ENCODE measurements at places on chromosomes 2 and 18.
A peak's percentile ranks its signal among the peaks of the same experiment; 100 is the strongest.

GRCh38 chr2:201191132-201191875 lies 8.4 kb downstream of the CASP10 start:
- DNase-seq: no peak

DNA sequence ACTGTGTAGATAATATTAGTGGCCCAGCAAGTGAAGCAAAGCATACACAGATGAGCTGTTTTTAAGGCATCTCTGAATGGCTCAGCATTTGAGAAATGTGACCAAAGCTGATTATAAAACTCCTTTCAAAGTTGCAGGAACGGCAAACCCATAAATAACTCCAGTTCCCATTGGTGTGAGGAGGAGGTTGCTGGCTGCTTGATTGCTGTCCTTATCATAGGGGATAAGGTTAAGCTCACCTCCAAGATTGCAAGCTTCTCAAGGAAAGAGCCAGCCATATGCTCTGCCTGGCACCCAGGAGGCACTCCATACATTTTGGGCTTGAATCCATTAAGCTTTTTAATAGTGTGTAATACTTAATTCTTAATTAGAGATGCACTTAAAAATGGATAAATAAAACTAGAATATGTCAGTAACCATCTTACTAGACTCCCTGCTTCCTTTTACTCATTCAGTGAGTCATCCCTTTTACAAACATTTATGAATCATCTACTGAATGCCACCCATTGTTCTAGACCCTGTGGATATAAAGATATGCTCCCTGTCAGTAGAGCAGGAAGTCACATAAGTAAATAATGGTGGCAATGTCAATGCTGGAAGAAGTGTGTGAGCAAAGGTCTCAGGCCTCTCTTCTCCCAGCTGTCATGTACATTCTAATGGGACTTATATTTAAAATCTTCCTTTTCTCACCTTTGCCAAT lies 99.3 kb downstream of the SPATS2L start:
- DNase-seq: no peak

DNA sequence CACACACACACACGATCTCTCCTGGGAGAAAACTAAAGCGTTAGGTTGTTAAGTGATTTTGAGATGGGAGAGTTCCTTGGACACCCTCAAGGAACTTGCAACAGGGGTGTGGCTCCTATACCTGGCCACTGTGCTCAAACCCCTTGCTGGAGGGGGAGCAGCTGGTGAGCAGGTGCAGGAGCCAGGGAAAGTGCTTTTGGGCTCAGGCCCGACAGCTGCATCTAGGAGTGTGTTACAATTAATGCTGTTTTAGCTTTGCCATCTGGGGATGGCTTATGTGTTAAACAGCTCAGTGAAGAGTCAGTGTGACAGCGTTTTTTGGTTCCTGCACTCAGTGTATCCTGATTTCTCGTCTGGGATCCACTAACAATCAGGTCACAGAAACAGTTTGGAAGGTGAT lies 510.8 kb downstream of the TRIB2 start:
- DNase-seq: no peak

DNA sequence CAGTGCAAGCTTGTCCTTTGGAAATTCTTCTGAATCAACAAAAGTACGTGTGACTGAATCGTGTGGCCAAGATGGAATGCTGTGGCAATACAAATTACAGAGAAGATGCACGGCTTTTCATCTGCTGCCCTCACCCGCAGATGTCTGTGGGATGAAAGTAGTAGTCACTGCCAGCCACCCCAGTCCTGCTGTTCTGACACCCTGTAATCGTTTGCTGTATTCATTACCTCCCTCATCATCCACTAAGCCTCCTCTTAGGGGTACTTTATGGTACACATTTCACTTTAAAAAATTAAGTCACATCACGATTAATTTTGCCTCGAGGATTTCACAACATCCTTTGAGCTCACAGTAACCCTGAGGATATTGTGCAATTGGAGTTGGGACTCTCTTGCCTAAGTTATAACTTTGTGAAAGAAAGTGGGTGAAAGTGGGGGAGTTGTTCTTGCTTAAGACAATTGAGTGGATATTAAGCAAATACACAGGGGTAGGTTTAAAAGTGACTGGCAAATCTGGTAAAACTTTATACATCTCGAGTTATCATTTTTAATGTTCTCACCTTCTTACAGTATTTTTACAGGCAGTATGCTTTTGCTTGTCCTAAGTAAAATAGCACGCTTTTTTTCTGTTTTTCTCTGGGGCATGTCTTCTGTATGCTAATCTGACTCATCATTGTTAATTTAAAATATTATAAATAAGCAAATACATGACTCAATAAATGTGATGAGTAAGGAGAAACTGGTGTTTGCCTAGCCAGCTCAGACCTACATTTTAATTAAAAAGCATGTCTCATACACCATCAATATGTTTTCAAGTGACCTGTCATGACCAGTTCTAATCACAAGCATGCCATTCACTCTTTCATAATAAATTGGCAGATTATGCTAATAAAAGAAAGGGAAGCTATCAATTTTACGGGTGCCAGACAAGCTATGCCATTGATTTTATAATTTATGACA lies 680.9 kb downstream of the IRS1 start:
- peak; percentile 15 for DNase-seq

DNA sequence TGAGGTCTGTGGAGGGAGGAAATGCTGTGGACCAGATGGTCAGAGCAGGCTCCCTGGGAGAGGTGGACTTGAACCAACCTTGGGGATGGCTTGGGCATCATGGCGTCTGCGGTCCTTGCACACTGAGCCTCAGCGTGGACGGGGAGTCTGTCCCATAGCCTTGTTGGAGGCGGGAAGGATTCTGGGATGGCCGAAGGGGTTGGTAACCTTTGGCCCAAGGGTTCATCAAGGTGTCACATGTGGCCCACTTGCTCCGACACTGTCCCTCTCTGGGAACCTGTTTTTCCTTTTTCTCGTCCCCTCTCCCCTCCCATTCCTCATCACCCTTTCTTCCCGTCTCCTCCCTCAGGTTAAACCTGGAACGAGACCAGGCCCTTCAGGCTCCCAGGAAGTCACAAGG lies 66.4 kb downstream of the MAPK4 start:
- no peak for DNase-seq

GRCh38 chr2:42450136-42450535 lies 43.6 kb downstream of the KCNG3 start:
- no peak for DNase-seq

DNA sequence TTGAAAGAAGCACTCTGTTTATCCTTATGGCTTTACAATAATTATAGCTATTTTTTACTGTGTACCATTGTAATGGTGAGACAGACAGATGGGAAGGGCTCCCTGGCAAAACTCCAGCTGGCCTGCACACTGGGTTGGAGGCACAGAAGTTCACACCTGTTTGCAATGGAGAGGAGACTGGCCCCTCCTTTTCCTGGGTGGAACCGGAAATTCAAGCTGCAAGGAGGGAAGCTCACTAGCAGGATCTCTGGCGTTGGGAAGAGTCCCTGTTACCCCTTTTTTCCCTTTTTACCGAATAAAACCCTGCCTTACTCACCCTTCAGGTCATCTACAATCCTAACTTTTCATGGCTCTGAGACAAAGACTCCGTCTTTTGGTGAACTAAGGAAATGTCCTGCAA lies 100.3 kb upstream of the TFPI start:
- DNase-seq: no peak

DNA sequence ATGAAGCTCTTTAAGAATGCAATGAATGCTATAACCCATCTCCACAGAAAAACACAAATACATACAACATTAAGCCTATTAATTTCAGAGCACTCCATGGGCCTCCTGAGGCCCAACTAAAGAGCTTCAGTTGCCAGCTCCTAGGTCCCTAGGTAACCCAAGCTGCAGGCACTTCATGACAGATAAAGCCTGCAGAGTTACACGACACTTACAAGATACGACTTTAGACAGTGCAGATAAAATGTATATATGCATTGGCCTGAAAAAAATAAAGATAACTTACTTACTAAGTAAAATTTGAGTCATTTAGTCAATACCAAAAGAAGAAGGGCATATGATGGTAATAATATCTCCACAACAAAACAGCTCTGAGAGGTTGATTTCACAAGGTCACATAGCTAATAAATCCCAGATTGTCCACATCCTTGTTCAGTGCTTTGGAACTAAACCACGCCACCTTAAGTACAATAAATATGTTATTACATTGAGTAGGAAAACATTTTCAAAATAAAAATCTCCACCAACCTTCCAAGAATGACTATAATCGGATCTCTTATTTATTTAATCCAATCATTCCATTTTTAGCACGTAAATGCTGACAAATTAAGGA lies 3.4 kb downstream of the MAP4K3 start:
- no peak for DNase-seq

- peak; percentile 70 for DNase-seq
Observed at GRCh38 chr2:25309402-25309801, 32.3 kb downstream of the DNMT3A start.

- DNase-seq: no peak
Observed at GRCh38 chr2:96556441-96557330, 20.1 kb downstream of the ARID5A start.

GRCh38 chr2:195903956-195904355 lies 164.7 kb downstream of the DNAH7 start:
- no peak for DNase-seq

DNA sequence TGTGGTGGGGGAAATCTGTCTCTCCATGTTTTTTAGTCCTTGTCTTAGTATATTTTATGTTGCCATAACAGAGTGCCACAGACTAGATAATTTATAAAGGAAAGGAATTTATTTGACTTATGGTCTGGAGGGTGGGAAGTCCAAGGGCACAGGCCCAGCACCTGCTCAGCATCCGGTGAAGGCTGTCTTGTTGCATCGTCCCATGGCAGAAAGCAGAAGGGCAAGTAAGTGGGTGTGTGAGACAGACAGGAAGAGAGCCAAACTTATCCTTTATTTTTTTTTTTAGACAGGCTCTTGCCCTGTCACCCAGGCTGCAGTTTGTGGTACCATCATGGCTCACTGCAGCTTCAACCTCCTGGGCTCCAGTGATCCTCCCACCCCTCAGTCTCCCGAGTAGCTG lies 98.1 kb downstream of the HS1BP3 start:
- no peak for DNase-seq

- no peak for DNase-seq
Observed at GRCh38 chr18:36451454-36452251, 154.1 kb downstream of the FHOD3 start.

DNA sequence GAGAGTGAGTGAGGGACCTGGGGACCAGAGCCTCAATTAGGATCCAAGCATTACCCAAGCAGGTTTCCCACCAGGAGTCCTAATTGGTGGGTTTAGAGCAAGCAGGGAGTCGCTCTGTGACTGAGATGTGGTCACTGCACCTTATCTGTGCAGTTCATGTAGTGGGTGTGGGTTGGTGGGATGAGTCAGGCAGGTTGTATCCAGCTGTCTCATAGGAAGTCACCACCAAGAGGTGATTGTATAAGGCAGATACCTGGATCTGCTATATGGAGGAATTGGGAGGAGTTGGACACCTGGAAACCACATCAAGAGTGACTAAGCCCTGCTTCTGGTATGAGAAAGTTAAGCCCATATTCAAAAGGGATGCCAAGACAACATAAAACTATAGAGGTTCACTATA lies 106.8 kb downstream of the ARHGAP28 start:
- no peak for DNase-seq

- DNase-seq: no peak
Observed at GRCh38 chr2:199201539-199201938, 256.2 kb downstream of the SATB2 start.

DNA sequence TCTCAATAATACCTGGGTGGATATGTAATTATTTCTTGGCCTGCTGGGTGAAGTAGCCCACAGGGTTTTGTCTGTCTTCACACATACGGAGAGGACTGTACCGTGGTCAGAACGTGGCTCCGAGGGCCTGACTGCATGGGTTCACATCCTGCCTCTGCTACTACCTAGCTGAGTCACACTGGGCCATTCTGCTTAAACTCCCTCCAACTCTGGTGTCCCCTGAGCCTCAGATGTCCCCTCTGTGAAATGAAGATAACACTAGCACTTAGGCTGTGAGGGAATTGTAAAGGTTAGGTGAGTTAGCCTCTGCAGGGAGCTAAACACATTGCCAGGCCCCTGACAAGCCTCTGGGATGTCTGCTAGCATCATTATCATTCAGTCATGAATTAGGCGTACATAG lies 120.1 kb upstream of the NABP1 start:
- no peak for DNase-seq

DNA sequence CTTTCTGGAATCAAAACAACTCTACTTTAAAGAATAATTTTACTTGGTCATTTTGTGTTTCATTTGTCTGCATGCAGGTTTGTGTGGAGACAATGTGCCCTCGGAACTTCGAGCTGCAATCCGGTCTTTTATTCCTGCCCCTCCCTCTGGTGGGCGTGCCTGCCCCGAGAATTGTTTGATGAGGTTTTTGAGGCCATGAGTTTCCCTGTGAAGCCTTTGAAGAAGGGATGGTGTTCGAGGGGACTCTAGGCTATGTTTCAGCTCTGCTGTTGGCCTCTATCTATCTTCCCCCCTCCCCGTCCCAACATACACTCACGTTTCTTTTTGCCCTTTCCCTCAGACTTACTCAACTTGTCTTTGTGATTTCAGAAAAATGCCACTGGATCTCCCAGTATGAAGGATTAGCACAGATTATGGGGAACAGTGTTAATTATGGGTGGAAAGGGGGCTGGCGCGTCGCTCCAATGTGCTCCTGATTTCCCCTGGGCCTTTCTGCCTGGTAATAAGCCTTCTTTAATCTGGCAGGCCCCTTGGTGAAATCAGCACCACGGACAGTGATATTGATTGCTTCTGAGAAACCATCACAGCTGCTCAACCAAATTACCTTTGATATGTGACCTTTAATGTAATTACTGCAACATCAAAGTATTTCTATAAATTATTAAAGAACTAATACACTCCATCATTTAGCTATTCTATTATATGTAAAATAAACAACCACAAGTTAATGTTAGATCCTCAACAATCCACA lies 82.2 kb downstream of the CELF4 start:
- no peak for DNase-seq

GRCh38 chr2:176268976-176269318 lies 295 bp upstream of the MTX2 start:
- no peak for DNase-seq

- no peak for DNase-seq
Observed at GRCh38 chr2:143558665-143559064, 429.4 kb downstream of the ARHGAP15 start.

DNA sequence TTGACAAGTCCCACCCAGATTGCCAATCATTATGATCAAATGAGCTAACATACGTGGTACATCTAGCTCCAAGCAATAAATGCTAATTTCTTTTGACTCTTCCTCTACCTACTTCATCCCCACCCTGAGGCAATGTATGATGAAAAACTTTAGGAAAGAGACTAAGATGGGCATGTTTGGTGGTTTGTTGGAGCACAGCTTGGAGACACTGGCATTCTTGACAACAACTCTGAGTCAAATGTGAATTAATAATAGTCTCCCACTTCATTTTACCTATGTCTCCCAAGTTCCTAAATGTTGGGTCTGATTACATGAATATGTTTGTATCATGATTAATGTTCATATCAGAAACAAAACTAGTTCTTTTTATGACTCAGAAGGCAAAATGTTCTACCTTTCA lies 36.6 kb downstream of the EXOC6B start:
- DNase-seq: no peak

GRCh38 chr2:29262681-29263260 lies 147.6 kb downstream of the CLIP4 start:
- no peak for DNase-seq

All from midbrain (tissue), 1 donor.